Fibroblast of pulmonary artery (primary cell): ENCODE measurements at places on chromosomes 4 and X.

DNA sequence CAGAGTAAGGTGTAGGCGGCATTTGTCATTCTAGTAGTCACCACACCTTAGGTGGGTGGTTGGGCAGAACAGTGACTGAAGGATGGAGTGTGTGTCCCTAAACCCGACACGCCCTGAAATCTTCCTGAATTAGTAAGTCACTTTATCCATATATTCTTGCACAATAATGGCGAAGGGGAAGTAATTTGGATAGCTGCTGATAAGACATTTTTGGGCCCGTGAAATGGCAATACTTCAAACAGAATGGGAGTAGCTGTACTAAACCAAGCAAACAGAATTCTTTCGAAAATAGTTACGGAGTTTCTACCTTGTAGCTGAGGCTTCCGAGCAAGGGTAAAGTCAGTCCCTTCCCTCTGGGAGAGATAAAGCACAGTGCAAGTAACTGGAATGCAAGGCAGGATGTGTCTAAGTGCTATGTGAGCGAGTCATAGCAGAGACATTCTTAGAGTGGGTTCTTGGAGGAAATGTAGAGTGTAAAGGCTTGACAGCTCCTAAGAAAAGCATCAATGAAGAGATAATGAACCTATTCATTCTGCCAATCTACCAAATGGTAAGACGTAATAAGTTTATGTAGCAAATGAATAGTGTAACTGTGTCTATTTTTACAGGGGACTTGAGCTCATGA is 72.8 kb downstream of the CLCN5 start:
- peak; percentile 82 for DNase-seq

- DNase-seq: no peak
Observed at GRCh38 chr4:83821493-83821892, 285.6 kb downstream of the GPAT3 start.

GRCh38 chrX:2383735-2384134 is 117.0 kb downstream of the DHRSX start:
- DNase-seq: no peak

DNA sequence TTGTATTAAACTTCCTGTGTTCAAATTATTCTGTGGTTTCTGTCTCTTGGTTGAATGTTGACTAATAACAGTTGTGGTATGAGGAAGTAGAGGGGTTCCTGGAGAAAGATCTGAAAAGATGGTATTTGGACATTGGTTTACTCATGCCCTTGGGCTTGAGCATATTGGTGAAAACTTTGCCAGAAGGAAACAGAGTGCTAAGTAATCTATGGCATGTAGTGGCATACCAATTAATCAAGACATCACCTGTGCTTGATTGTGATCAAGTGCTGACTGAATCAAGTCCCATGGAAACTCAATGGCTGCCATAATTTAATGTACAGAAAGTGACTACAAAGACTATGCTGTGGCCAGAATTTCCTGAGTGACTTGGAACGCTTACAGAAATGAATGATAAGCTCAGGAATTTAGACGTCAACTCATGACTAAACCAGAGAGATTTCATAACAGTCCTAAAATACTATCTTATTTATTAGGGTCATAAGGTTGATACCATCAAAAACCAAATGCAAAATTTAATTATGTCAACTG is 2062.9 kb downstream of the ARAP2 start:
- peak; percentile 94 for DNase-seq

- DNase-seq: no peak
Observed at GRCh38 chrX:69142788-69143469, 22.3 kb downstream of the PJA1 start.

DNA sequence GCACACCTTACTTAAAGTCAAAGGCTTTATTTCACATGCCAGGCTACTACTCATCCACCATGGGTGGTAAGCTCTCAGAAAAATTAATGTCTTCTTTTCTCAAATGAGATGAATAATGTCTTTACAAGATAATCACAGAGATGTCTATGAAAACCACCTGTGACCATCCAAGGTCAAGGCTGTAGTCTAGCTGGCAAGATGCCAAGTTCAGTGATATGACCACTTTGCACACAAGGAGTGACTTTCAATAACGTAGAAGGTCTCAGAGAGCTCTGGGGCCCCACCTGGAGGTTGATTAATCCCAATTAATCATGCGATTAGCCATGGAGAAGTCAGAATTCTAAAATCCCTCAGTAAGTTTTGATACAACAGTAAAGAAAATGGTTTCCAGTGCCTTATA is 20.5 kb downstream of the ANOS1 start:
- DNase-seq: no peak

DNA sequence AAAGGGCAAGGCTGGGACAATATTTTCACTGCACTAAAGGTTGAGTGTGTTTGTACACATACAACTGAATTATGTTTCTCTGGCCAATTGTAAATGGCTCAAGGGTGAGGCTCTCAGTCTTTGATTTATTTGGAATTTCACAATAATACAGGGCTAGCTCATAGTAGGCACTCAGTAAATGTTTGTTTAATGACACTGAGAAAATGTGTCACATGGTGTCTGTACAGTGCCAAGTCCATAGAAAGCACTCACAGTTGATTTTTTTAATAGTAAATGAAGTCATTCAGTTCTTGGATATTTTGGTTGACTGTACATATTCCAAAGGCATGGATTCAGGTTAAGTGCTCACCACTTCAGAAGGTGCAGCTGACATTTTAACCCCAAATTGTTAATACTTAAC is 176.4 kb downstream of the IL1RAPL2 start:
- no peak for DNase-seq

DNA sequence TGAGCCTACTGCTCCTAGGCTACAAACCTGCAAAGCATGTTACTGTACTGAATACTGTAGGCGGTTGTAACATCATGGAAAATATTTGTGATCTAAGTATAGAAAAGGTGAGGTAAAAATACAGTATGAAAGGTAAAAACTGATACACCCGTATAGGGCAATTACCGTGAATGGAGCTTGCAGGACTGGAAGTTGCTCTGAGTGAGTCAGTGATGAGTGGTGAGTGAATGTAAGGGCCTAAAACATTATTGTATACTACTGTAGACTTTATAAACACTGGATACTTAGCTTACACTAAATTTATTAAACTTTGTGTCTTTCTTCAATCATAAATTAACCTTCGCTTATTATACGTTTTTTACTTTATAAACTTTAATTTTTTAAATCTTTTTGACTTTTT is 3.7 kb downstream of the KIF4A start:
- DNase-seq: no peak

- DNase-seq: peak; percentile 43
Observed at GRCh38 chr4:96729641-96730040, 889.7 kb downstream of the PDHA2 start.

DNA sequence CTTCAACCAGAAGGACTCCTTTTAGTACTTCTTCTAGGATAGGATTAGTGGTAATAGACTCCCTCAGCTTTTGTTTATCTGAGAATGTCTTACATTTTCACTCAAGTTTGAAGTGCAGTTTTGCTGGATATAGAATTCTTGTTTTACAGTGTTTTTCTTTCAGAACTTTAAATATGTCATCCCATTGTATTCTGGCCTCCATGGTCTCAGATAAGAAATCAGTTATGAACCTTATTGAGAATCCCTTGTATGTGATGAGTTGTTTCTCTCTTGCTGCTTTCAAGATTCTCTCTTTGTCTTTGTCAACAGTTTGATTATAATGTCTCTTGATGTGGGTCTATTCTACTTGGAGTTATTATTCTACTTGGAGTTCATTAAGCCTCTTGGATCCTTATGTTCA is 116.1 kb upstream of the CITED1 start:
- no peak for DNase-seq

GRCh38 chr4:89549907-89550306 is 242.3 kb upstream of the GPRIN3 start:
- peak; percentile 86 for DNase-seq

DNA sequence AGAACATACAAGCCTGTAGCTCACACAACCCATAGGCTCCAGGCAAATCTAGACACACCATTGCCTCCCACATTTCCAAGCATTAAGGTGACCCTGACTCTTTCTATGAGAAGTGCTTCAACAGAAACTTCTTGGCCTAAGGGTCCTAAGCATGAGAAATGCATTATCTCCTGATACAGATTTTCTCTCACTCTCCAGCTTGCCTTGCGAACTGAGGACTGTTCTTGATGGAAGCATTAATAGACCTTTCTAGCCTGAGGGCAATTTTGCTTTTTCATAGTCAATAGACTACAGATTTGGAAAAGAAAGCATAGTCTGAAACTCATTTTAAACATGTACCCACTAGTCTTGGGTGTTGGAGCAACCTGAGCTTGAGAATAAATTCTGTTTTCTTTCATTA is 1801.3 kb upstream of the PCDH7 start:
- no peak for DNase-seq

DNA sequence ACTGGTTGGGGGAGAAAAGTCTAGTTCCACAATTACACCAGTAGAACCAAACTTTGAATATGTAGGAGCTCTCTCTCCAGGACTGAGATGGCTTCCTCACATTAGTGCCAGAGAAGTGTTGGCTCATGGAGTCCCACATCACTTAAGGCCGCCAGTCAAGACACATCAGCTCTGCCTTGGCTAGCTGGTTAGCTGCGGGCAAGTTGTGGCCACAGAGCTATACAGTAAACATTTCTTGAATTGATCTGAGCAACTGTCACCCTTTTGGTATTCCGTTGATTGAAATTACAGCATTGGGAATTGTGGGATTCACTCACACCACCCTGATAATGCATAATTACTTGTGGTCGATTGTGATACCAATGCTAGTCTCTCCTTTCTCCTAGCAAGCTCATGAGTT is 76.2 kb downstream of the LNX1 start:
- DNase-seq: no peak

DNA sequence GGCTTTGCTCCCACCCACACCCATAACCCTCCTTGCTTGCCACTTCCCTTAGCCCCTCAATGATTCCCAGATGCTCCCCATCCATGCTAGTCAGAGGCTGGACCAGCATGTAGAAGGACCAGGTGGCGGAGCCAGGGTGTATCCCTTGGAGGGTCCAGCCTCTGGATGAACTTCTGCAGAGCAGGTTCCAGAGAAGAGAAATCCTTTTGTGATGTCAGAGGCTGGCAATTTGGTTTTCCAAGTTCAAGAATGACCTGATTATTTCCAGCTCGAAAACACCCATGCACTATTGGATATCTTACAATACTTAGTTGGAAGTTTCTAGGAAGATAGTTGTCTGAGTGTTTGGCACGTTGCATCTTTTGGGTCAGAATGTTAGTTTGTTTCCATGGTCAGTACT is 168.3 kb upstream of the RPS6KA3 start:
- DNase-seq: no peak

DNA sequence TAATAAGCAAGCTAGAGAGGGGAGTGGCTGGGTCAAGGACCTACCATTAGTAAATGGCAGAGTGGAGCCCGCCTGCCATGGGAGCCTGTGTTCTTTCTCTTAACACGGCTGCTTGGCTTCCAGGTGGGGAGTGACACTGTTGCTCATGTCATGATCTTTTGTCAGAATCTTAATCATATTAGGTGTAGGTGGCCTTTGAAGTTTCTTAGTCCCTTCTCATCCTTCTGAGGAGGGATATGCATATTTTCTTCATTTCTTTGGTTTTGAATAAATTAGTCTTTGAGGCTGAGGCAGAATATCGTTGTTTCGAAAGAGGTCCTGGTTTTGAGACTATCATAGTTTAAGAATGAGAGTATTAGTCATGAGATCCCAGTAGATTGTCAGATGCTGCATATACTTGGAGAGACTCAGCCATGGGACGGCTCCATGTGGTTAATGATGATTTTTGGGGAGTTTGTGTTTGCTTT is 28.9 kb downstream of the SNX25 start:
- DNase-seq: peak; percentile 47
